ENCODE measurements at places on chromosomes 7 and 10.

- no peak for DNase-seq
Observed at GRCh38 chr7:66236713-66237303, 31.7 kb downstream of the TPST1 start.

GRCh38 chr7:114885836-114886235 lies 36.1 kb upstream of the MDFIC start:
- no peak for DNase-seq

GRCh38 chr10:94042001-94042833 lies 48.5 kb downstream of the PLCE1 start:
- no peak for DNase-seq

DNA sequence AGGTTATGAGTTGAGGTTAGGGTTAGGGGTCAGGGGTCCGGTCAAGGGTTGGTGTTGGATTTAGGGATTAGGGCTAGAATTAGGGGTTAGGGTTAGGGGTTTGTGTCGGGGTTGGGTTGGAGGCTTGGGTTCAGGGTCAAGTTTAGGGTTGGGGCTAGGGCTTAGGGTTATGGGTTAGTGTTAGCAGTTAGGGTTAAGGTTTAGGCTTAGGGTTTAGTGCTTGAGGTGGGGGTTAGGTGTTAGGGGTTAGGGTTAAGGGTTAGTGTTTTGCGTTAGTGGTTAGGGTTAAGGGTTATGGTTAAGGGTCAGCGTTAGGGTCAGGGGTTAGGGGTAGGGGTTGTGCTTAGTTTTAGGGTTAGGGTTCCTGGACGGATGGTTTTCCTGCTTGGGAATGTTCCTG lies 1.7 kb upstream of the SYCE1 start:
- no peak for DNase-seq

DNA sequence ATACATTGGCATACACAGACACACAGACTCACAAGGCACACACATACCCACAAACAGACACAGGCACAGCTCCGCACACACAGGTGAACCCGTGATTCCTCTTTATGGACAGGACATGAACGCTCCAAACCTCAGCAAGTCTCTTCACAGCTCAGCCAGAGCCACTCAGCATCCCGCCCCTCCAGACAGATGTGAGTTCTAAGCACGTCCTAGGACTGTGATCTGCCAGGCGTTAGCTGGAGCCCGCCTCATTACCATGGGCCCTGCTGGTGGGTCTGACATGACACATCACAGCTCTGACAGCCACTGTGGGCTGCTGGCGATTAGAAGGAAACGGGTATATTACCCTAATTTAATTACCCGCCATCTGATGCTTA lies 176.7 kb upstream of the PPP2R2D start:
- no peak for DNase-seq

GRCh38 chr10:59753267-59753666 lies at the start of gene MRLN:
MRLN (minus strand) TSS chr10:59753455.
- no peak for DNase-seq

DNA sequence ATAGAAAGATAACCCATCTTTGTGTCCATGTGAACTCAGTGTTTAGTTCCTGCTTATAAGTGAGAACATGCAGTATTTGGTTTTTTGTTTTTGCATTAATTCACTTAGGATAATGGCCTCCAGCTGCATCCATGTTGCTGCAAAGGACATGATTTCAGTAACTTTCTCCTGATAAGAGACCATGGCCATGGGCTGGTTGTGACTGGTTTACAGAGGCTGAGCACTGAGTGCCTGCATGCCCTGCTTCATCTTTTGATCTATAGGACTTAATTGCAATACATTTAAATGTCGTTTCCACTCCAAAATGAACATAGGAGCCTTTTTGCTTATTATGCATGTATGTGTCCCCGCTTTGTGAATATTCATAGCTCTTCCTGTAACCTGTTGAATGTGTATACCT lies 101.3 kb upstream of the IGFBP3 start:
- DNase-seq, result no peak

Data from T-helper 2 cell treated with Interferon-gamma antibody and Interleukin-4, amounts not matched to agents 5 μg/mL and 100 μg/mL, for 36 hours (primary cell).